Ascending aorta (tissue), 2 donors: ENCODE measurements at places on chromosomes 2 and 18.

- DNase-seq = no peak
Observed at GRCh38 chr2:52676056-52676455, 1091.5 kb upstream of the CHAC2 start.

DNA sequence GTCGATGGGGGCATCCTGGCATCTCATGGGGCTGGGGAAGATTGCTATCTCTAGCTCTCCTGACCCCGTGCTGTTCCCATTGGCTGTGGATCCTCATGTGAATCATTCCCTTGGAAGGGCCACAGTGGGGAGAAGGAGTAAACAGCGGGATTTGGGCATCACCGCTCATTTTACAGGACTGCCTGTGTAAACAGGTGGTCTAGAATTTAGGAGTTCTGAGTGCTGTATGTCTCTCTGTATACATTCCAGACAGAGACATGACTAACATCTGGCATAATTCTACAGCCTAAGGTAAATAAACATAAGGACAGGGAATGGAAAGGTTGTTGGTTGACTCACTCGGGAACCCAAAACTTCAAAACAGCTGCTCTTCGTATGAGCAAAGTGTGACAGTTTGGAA is 92.7 kb downstream of the COPS8 start:
- no peak for DNase-seq

DNA sequence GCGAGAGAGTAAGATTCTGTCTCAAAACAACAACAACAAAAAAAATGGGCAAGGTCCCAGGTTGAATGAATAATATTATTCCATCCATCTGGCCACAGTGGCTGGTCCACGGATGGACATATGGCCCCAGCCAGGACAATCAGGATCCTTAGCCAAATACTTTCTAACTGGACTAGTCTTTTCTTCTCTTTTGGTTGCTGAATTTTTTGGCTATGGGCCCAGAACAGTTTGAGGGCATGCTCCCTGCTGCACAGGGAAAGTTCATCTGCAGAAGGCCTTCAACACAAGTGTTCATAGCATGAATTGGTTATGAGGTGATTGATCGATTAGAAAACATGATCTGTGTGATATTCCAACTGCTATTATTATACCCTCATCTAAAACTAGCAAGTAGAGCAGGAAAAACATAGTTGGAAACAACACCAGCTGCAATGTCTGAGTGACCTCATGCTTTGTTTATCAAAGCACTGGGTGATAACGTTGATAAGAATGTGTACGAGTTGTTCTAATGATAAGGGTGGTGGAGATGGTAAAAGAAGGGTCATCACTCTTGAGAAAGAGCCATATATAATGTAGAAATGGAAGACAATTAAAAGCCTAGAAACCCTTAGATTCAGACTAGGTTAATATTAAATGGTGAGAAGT is 47.8 kb upstream of the RNF103 start:
- no peak for DNase-seq

DNA sequence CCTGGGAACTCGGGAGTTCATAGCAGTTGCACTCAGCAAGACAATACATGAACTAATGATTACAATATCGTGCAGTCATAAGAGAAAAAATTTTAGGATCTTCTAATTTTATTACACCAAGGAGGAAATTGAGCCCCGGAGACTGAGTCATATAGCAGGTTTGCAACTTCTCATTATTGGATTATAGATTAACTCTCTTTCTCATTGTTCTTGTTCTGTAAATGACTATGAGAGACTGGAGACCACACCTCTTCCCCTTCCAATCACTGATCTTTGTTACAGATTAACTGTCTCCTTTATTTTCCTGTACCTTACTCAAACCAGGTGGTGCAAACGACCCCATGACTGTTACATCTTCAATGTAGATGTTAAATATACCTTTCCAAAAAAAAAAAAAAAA is 435.8 kb upstream of the DDX18 start:
- DNase-seq = no peak

DNA sequence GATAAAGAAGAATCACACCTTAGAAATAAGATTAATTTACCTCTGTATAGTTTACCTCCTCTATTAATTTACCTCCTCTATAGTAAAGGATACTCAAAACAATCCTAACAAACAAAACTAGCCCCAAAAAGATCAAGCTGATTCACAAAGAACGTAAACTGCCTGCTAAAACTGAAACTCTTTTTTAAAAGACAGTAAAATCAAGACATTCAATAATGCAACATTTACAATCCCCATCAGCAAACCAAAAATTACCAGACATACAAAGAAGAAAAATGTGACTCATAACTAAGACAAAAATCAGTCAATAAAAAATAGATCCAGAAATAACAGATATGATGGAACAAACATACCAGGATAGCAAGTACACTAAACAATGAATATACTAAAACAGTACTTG is 215.7 kb downstream of the ZEB2 start:
- DNase-seq = no peak

- no peak for DNase-seq
Observed at GRCh38 chr18:2612996-2613395, 41.6 kb downstream of the NDC80 start.

DNA sequence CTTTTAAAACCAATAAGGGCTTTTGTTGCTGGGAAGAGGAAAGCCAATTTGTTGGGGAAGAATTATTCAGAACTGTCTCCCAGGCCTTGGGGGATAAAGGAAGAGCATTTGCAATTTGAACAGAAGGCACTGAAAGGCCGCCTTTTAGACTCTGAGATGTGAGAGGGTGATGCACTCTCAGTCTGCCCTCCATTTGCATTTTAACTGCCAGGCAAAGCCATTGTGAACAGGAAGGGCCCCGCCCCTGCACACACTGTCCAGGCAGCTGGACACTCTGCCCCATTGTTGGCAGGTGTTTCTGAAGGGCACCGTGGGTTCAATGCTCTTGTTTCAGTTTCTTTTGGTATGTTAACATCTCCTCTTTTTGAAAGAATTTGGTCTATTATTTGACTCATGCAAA is 169.5 kb upstream of the COPS8 start:
- no peak for DNase-seq

- no peak for DNase-seq
Observed at GRCh38 chr2:190382851-190383250, 25.3 kb upstream of the MFSD6 start.

GRCh38 chr2:172878260-172878659 is 142.6 kb downstream of the RAPGEF4 start:
- DNase-seq = no peak

DNA sequence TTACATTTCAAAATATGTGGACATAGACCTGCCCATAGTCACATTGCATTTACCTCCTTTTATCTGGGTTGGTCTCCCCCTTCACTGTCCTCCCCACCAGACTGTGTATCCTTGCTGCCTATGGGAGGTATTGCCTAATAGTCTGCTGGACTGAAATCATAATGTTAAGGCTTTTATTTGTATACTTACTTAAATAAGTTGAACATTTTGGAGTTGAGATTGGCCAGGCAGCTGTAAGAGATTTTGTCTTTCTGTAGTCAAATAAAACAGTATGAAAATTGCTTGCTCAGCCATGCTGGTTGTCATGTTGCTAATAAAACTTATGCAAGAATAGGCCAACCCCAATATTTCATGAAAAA is 280.9 kb downstream of the PTPRM start:
- no peak for DNase-seq

- no peak for DNase-seq
Observed at GRCh38 chr2:120809151-120809550, 73.5 kb downstream of the GLI2 start.

DNA sequence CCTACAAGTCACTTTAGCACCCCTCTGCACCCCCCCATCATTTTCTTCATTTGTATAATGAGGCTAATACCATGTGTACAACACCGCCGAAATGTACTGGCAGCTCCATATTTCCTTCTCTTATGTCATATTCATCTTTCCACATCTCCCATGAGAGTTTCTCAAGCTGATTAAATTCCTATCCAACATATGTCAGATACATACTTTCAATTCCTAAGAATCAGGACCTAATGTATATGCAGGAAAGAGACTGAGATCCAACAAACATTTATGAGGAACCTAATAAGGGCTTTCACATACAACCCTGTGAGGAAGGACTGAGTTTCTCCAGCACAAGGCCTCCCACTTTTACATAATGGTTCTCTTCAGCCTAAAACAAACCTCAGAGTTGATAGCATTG is 41.9 kb downstream of the PRKD3 start:
- DNase-seq = no peak

GRCh38 chr2:238096311-238097011 is 3.7 kb upstream of the ESPNL start:
- no peak for DNase-seq

- no peak for DNase-seq
Observed at GRCh38 chr2:81355436-81355835, 1050.9 kb upstream of the LRRTM1 start.

DNA sequence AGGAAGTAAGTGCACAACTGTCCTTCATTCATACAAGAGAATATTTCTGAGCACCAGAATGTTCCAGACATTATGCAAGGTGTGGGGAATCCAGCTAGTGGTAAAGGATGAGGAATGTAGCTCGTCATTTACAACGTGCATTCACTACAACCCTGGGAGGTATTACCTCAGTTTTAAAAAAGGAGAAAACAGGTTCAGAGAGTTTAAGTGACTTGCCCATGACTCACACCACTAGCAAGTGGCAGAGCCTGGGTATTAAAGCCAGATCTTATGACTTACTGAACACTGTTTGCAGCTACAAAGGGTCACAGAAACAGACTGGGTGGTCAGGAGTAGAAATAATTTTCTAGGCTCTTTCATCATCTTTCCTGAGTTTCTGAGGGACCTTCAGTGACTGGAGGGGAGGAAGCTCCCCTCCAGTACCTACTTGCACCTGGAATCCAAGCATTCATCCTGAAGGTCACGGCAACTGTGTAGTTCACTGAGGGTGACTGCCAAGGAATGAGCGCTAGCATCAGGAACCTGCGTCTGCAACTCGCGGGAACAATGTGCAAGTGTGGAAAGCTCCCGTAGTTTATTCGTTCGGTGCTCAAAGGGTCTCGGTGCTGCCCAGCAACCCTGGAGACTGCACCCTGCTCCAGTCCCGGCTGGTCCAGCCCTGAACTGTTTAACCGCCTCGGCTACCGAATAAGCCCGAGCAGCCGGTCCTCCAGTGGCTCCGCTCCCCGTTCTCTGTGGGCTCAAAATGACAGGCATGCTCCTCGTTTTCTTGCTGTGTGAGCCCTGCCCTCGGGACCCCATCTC is 647 bp downstream of the CCDC121 start:
- no peak for DNase-seq

GRCh38 chr18:45107425-45107824 is 426.7 kb downstream of the SETBP1 start:
- no peak for DNase-seq

GRCh38 chr2:64797881-64798575 is 144.3 kb upstream of the SERTAD2 start:
- no peak for DNase-seq

- no peak for DNase-seq
Observed at GRCh38 chr2:204913312-204913711, 368.0 kb downstream of the PARD3B start.

DNA sequence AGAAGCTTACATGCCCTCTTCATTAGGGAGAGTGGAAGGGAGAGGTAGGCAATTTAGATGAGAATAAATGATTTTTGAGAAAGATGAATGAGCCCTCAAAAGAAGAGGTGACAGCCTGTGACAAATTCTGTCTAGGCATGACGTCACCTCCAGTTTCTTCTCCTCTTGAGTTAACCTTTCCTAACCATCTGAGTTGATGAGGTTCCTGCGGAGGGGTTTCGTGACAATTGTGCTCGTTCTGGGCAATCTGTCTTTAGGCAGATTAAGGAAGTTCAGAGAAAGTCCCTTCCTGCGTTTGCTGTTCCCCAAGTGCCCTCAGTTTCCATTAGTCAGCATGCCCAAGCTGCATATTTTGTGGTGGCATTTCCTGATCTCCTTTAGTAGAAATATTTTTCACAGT is 640.2 kb upstream of the SYT4 start:
- DNase-seq = no peak

DNA sequence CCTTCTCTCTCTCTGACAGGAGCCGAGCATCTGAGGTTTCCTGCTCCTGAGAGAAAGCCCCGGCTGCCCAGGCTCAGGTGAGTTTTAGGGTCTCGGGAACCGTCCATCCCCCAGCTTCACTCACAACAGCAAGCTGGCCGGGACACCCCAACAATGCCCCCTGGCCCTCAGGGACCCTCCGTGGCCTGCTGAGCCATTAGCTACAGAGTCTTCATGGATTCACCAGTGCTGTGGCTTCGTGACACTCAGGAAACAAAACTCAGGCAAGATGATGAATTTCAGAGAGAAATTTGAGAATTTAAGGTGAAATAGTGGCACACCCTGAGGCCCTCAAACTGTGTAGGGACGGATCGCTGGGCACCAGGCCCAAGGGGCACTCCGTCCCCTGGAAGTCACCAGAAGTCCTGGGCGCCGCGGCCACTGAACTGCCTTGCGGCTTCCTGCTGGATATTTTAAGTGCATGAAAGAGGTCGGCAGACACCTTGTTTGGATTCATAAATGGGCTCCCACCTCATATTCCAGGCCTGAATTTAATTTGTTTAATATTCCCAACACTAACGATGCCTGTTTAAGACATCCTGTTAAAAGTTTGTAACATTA is 368.3 kb upstream of the SALL3 start:
- no peak for DNase-seq

DNA sequence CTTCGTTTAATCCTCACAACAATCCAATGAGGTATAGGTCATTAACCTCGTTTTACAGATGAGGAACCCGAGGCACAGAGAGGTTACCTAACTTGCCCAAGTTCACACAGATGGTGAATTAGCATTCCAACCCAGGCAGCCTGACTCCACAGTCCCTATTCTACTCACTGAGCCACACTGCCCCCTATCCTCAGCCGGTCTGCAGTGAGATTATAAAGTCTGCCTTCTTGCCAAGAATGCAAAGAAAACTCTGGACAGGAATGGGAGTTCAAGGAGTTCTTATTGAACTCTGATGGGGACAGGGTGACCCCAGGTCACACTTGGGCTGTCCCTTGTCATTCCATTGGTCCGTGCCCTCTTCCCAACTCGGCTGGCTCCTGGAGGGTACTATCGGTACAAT is 118.1 kb upstream of the MSH6 start:
- DNase-seq = peak; percentile 18

DNA sequence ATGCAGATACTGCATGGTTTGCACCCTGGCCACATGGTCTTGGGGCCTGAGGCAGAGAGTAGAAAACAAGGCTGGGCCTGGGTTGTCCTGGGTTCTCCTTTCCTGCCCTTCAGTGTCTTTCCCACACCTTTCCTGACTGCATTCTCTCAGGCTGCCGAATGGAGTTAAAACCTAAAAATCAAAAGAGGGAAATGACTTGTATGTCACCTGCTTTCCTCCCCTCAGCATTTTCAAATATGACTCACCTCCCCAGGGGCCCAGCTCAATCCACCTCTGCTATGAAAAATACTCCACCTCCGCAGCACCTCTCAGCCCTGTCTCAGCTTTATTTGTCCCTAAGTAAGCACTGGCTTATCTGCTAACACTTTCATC is 457.8 kb upstream of the MEX3C start:
- no peak for DNase-seq

- DNase-seq = no peak
Observed at GRCh38 chr2:68936889-68937288, 15.8 kb downstream of the GKN2 start.
